ENCODE measurements at places on chromosomes 5 and 9. TPM values are rescaled to one million over a fixed set of nuclear protein-coding genes. Genes with fewer than 3 reads are reported as not detected.

The CTXN3 gene
- total RNA-seq = not detected

The FOXD4 gene
- not detected for total RNA-seq

The DCP2 gene
- 21.4 TPM for total RNA-seq

The AK1 gene
- total RNA-seq = 101 TPM

The ST6GALNAC6 gene
- total RNA-seq = 37.4 TPM

The SLC36A3 gene
- not detected for total RNA-seq

The CAPSL gene
- total RNA-seq = not detected

The FSD1L gene
- 1.9 TPM for total RNA-seq

The PLAA gene
- 33.3 TPM for total RNA-seq

The PCDHB1 gene
- total RNA-seq = not detected

The PFN3 gene
- total RNA-seq = not detected

The TRAF1 gene
- total RNA-seq = 4.6 TPM

The IL9 gene
- total RNA-seq = not detected

The NAIP gene
- 0.13 TPM for total RNA-seq

The PCDHGC4 gene
- total RNA-seq = 0.44 TPM

The MYOZ3 gene
- 0.05 TPM for total RNA-seq

The MLANA gene
- total RNA-seq = not detected

The SCGB3A2 gene
- total RNA-seq = not detected
